ENCODE measurements at places on chromosomes 6 and 20.
A peak's percentile ranks its signal among the peaks of the same experiment; 100 is the strongest.

DNA sequence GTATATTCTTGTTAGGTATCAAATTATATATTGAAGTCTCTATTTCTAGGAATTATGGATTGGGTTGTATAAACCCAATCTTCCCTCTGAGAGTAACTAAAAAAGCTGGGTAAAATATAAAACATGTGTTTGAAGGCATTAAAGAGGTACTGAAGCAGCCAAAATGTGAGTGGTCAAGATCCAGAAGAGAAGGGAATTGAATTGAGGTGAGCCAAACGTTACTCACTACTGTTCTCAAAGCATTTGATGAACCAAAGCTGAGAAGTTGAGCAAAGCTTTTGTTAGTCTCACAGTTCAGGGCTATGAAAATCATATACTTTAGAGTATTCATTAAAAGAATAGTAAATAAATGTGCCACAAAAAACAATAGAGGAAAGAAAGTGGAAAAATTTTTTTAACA, 365.8 kb downstream of the BCKDHB start:
- no peak for DNase-seq

GRCh38 chr6:1296542-1296941, 15.4 kb upstream of the FOXQ1 start:
- DNase-seq: no peak

- DNase-seq: no peak
These were observed 79.9 kb upstream of the FUCA2 start for GRCh38 chr6:143591441-143591840.

DNA sequence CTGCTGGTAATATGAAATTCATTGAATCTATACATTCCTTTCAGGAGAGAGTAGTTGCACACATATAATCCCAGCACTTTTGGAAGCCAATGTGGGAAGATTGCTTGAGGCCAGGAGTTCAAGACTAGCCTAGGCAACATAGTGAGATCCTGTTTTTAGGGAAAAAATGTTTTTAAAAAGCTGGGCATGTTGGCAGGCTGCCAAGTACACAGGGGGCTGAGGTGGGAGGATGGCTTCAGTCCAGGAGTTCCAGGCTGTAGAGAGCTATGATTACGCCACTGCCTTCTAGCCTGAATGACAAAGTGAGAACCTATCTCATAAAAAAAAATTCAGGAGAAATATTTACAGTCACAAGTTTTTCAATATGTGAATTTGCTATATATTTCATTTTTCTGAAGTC, 71.9 kb downstream of the GRM1 start:
- DNase-seq: no peak

DNA sequence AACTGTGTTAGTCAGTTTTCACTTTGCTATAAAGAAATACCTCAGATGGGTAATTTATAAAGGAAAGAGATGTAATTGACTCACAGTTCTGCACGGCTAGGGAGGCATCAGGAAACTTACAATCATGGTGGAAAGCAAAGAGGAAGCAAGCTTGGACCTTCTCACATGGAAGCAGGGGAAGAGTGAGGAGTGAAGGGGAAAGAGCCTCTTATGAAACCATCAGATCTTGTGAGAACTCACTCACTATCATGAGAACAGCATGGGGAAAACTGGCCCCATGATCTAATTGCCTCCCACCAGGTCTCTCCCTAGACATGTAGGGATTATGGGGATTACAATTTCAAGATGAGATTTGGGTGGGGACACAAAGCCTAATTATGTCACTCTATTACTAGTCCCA, 41.3 kb upstream of the PLAGL1 start:
- DNase-seq: no peak

GRCh38 chr6:27149150-27149549, 98.4 kb upstream of the PRSS16 start:
- no peak for DNase-seq

GRCh38 chr6:44094403-44095242, 32.6 kb downstream of the MRPL14 start:
- DNase-seq: no peak

GRCh38 chr6:48068278-48069251, 42.4 kb downstream of the PTCHD4 start:
- peak; percentile 48 for DNase-seq

- no peak for DNase-seq
These were observed 111.2 kb upstream of the PTPN1 start for GRCh38 chr20:50398821-50399554.

GRCh38 chr6:97450087-97450486, 167.1 kb upstream of the MMS22L start:
- DNase-seq: no peak

- no peak for DNase-seq
These were observed 34.6 kb downstream of the PANK2 start for GRCh38 chr20:3923818-3924217.

GRCh38 chr6:44575644-44576043, 188.1 kb downstream of the CDC5L start:
- no peak for DNase-seq

GRCh38 chr6:131819572-131820124, 11.8 kb downstream of the ENPP1 start:
- no peak for DNase-seq

DNA sequence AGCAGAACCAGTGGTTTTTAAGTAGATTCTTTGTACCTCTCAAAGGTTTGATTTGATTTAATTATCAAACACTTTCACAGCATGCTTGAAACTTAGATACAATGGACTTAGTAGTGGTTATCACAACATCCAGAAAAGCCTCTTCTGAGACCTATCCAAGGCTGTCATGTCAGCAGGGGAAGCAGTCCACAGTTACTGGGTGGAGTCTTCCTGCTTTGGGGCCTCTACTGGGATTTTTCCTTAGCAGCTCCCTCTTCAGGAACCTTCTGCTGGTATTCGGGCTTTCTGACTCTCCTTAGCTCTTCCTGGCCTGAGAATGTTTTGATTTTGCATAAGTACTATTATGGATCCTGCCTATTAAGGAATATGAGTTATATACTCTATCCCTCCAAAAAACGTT, 36.0 kb downstream of the ARFGEF2 start:
- no peak for DNase-seq

- DNase-seq: peak; percentile 61
These were observed 39.8 kb downstream of the SRSF3 start for GRCh38 chr6:36633915-36634314.

DNA sequence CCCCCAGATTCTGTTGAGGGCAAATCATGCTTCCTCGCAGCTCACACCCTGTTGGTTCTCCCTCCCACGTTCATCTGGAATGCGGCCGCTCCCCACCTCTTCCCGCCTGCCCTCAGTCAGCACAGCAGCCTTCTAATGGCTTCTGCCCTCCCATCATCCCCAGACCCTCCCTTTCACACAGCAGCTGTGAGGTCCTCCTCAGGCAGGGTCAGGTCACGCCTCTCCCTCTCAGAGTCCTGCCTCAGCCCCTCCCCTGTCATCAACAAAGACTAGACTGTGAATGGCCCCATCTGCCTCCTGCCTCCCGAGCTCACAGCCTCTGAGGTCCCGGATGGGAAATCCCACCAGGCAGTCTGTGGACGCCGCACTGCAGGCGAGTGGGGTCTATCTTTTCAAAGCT, 7.9 kb upstream of the BHLHE23 start:
- no peak for DNase-seq

GRCh38 chr20:63968136-63968927, 1.4 kb downstream of the ZNF512B start:
- peak; percentile 42 for DNase-seq

GRCh38 chr6:134517145-134517658, 199.3 kb upstream of the SGK1 start:
- DNase-seq: peak; percentile 73

GRCh38 chr6:11729076-11729475, 49.5 kb downstream of the ADTRP start:
- no peak for DNase-seq

DNA sequence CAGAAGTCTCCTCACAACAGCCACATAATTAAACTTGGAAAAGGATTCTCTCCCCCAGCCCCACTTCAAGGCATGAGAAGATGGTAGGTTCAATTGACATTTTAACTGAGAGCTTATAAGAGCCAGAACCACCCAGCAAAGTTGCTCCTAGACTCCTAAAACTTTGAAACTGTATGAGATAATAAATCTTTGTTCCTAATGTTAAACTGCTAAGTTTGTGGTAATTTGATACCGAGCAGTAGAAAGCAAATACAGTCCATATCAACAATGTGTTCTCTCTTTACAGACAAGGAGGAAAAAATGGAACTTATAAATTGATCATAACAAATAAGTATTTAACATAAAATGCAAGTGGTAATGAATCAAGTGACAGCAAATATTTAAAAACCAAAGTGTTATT, 831.8 kb downstream of the MAFB start:
- DNase-seq: no peak

DNA sequence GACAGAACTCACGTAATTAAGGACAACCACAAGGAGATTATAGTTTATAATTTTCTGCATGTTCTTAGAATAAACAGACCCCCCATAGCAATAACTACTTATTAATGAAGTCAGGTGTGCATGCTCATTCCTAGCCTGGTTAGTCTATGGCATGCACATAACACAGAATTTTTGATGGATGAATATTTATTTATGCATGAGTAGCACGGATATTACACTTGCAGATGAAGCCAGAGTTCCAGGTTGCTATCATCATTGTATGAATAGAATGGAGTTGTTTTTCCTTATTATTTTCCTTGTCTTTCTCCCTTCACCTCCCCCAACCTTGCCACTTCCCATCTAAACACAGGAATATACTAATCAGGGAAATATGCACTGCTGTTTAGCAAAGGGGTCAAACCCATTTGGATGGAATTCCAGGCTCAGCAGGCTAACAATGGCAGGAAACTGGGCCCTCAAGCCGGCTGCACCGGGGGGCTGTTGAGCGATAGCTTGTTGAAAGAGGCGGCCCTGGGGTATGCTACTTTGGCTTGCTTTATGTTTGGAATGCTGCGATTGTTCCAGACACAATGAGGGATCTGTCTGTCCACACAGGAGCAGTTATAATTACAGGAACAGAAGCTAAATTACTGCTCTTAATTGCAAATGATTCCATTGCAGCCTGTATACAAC, 112.6 kb downstream of the TMEM170B start:
- no peak for DNase-seq

- peak; percentile 76 for DNase-seq
These were observed 75.7 kb upstream of the BHLHE23 start for GRCh38 chr20:63082308-63082938.

DNA sequence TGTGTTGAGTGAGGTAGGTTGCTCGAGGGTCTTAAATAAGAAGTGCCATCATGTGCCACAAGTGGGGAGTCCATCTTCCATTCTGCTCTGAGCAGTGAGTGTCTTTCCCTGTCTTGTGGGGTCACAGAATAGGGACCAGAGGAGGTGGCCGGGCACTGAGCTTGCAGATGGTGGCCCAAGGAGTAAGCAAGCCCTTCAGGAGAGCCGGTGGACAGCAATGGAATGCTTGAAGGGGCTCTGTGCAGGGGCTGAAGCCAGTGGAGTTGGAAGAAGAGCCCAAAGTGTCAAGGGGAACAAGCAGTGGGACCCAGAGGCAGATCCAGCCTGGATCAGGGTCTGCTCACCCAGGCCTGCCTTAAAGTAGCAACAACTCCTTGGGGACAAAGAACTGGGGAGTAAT, 213.5 kb upstream of the SNX9 start:
- peak; percentile 28 for DNase-seq

DNA sequence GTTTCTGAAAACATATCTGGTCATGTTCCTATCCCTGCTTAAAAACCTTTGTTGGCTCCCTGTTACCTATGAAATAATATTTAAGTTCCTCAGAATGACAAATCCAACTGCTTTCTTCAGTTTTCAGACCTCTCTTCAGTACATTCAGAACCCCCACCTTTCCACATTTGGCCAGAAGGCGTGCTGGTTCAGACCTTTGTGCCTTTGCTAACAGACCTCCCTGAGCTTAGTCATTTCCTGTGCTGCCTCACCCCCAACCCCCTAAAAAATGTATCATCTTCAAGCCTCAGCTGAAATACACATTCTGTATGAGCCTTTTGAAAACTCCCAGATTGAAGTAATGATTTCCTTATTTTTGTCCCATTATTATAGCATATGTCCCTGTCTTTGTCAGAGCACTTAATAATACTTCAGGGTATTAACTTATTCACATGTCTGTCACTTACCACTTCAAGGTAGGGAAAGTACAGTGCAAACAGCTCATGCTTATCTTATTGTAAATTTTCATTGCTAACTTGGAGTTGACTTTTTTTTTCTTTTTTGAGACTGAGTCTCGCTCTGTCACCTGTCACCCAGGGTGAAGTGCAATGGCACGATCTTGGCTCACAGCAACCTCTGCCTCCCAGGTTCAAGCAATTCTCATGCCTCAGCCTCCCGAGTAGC, 19.7 kb downstream of the FAM217A start:
- no peak for DNase-seq
